ENCODE measurements at places on chromosomes 6 and 20. TPM values are rescaled to one million over a fixed set of nuclear protein-coding genes. Genes with fewer than 3 reads are reported as not detected.

GRCh38 chr20:54172532-54172855 is 1.3 kb downstream of the CYP24A1 start:
- H3K36me3 ChIP-seq, result no peaks in the 10 kb centered on the region
- no peak overlapping the region for H3K27ac ChIP-seq
- DNase-seq, result no peak
- no peak overlapping the region for H3K4me3 ChIP-seq
- peaks cover 21% of the 10 kb centered on the region for H3K4me1 ChIP-seq

- peaks cover 6% of the 10 kb centered on the region for H3K4me1 ChIP-seq
- H3K27ac ChIP-seq, result peak overlapping the region; percentile 18
- no peaks in the 10 kb centered on the region for H3K36me3 ChIP-seq
Observed at GRCh38 chr6:105601541-105602236, 198.8 kb upstream of the PREP start.

- peaks cover 10% of the 10 kb centered on the region for H3K27me3 ChIP-seq
- no peak overlapping the region for H3K4me3 ChIP-seq
- no peak for DNase-seq
- H3K27ac ChIP-seq, result no peak overlapping the region
Observed at GRCh38 chr6:116381000-116381399, 10.3 kb downstream of the DSE start.

The GGTLC1 gene
- total RNA-seq, result not detected

DNA sequence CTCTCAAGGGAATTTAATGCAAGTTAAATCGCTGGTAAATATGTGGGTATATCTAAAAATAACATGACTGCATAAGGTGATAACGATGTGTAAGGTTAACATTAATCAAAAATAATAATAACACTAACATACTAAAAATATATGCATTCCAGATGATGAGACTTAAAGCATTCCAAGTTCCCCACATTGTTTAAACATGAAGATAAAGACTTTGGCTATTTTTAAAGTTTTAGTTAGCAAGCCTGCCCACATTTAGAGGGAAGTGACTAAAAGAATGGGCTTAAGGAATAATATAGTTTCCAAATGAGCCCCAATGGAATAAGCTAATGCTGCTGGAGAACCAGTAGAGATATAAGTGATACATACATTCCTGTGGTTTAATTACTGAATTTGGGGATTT is 941.3 kb downstream of the TBC1D32 start:
- no peak overlapping the region for H3K4me3 ChIP-seq
- H3K4me1 ChIP-seq, result no peaks in the 10 kb centered on the region
- no peak for DNase-seq
- no peaks in the 10 kb centered on the region for H3K36me3 ChIP-seq
- H3K27me3 ChIP-seq, result no peaks in the 10 kb centered on the region

GRCh38 chr6:145885431-145885830 is 70.8 kb upstream of the FBXO30 start:
- H3K36me3 ChIP-seq, result peaks cover 31% of the 10 kb centered on the region
- H3K27ac ChIP-seq, result no peak overlapping the region
- no peak overlapping the region for H3K4me3 ChIP-seq
- no peak for DNase-seq
- H3K4me1 ChIP-seq, result no peaks in the 10 kb centered on the region
- H3K27me3 ChIP-seq, result no peaks in the 10 kb centered on the region

The EFCAB8 gene
- 0.57 TPM for total RNA-seq

The SLC17A3 gene
- not detected for total RNA-seq

All from activated naive CD4-positive, alpha-beta T cell treated with anti-CD3 and anti-CD28 coated beads for 36 hours (primary cell).